ENCODE measurements at places on chromosomes 12 and 14. TPM values are rescaled to one million over a fixed set of nuclear protein-coding genes. Genes with fewer than 3 reads are reported as not detected.
A peak's percentile ranks its signal among the peaks of the same experiment; 100 is the strongest.

DNA sequence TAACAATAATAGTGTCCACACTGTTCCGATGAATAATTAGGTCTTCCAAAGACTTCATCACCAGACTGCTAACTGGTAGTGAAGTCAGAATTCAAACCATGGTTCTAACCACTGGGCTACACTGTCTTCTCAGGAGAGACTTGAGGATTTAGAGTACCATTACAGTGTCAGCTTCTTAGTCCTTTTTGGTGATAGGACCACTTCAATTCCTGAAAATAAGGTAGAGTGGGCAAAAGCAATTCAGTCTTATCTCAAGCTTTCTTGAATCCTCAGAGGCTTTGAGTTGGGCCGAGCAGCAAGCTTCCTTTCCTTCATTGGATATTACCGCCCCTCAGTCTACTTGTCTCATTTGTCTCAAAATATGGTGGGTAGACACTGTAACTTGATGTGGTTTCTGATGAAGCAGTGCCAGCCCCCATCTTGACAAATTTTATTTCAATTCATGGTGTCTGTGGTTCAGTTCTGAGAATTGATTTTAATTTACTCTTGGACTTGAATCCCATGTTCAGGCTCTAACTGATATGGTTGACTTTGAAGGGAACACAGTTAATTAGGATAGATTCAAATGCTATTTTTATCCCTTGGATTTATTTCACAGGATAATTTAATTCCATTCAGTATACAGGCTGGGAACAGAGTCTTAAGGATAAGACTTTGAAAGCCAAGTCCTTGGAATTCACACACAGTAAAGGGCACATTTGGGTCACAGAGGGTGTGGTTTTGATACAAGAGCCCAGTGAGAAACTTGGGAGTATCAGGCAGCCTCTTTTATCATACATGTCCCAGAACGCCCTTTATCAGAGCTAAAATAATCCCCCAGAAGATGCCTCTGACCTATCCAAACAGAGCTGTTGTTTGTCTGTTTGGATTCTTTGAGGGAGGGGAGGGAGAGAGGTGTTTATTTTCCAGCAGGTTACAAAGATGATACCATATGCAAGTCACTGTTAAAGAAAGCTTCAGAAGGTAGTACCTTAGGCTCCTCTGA, 167.3 kb downstream of the PRKCH start:
- no peak for DNase-seq
- peaks cover 56% of the 10 kb centered on the region for H3K36me3 ChIP-seq
- peaks cover 31% of the 10 kb centered on the region for H3K4me1 ChIP-seq
- no peak overlapping the region for H3K4me3 ChIP-seq
- no peaks in the 10 kb centered on the region for H3K27me3 ChIP-seq

DNA sequence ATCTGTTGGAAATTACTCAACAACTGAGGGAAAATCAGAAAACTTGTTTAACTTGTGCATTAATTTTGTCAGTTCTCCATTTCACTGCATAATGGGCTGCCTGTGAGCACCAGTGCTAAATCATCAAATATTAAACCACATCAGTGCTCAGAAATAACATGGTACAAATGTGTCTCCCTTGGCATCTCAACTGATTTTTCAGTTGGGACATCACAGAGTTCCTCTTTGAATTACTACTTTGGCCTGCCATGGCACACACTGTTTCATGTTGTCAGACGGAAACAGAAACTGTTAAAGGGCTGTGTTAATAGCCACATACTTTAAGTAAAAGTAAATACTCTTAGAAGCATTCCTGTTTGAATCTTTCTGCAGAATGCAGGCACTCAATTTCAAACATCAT, 42.1 kb upstream of the STRN3 start:
- H3K4me3 ChIP-seq: no peak overlapping the region
- no peaks in the 10 kb centered on the region for H3K27me3 ChIP-seq
- H3K4me1 ChIP-seq: no peaks in the 10 kb centered on the region
- no peak overlapping the region for H3K27ac ChIP-seq
- no peak for DNase-seq

DNA sequence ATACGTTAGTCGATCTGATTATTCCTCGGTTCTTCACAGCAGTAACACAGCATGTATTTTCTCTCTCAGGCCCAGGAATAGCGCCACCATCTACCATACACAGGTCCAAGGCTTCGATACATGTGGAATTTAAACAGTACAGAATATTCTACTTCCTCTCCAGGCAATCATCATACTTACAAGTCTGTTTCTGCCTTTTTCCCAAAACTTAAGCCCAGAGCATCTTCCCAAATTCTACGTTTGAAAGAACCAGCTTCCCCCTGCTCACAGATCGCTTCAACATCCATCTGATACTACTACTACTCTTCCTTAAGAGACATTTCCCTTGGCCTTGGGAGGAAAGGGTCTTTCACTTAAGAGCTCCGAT, 626 bp downstream of the TXNDC16 start:
- no peak for DNase-seq
- peak overlapping the region; percentile 77 for H3K27ac ChIP-seq
- peaks cover 24% of the 10 kb centered on the region for H3K27me3 ChIP-seq
- H3K4me1 ChIP-seq: peaks cover 29% of the 10 kb centered on the region
- H3K4me3 ChIP-seq: peak overlapping the region; percentile 87
- peaks cover 5% of the 10 kb centered on the region for H3K36me3 ChIP-seq

- peaks cover 74% of the 10 kb centered on the region for H3K4me1 ChIP-seq
- DNase-seq: no peak
- no peaks in the 10 kb centered on the region for H3K27me3 ChIP-seq
Measured at GRCh38 chr14:101824339-101824727, 62.8 kb downstream of the PPP2R5C start.

- DNase-seq: no peak
- H3K4me3 ChIP-seq: no peak overlapping the region
- H3K4me1 ChIP-seq: peaks cover 19% of the 10 kb centered on the region
Measured at GRCh38 chr14:96827290-96827689, 30.1 kb downstream of the VRK1 start.

GRCh38 chr12:110280392-110280778, 662 bp upstream of the ATP2A2 start:
- peak overlapping the region; percentile 92 for H3K27ac ChIP-seq
- H3K27me3 ChIP-seq: peaks cover 14% of the 10 kb centered on the region
- peaks cover 30% of the 10 kb centered on the region for H3K36me3 ChIP-seq

- no peaks in the 10 kb centered on the region for H3K27me3 ChIP-seq
- H3K27ac ChIP-seq: peak overlapping the region; percentile 18
- H3K4me3 ChIP-seq: no peak overlapping the region
- H3K4me1 ChIP-seq: peaks cover 53% of the 10 kb centered on the region
Measured at GRCh38 chr12:94170690-94171594, 22.6 kb downstream of the PLXNC1 start.

DNA sequence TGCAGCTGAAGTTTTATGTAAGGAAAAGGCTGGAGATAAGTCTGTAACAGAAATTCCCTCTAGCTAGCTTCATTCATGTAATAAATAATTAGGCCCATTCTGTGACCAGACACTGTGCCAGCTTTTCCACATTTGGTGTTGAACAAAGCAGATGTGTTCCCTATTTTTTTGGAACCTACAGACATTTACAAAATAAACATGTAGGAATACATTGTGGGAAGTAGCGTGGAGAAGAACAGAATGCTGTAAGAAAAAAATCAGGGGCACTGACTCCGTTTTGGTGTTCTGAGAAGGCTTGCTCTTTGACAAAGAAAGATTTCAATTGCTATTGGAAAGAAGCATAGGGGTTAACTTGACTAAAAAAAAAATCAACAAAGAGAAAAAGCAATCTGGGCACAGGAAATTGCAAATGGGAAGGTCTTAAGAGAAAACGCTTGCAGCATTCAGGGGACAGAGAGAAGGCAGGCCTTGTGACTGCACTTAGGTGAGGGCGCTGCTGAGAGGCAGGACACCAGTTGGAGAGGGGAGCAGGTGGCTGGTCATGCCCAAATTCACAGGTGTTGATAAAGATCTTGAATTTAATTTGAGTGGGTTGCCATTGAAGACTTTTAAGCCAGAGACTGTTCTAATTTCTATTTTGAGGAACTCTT, 4.0 kb downstream of the FAR2 start:
- no peak for DNase-seq
- no peak overlapping the region for H3K27ac ChIP-seq

DNA sequence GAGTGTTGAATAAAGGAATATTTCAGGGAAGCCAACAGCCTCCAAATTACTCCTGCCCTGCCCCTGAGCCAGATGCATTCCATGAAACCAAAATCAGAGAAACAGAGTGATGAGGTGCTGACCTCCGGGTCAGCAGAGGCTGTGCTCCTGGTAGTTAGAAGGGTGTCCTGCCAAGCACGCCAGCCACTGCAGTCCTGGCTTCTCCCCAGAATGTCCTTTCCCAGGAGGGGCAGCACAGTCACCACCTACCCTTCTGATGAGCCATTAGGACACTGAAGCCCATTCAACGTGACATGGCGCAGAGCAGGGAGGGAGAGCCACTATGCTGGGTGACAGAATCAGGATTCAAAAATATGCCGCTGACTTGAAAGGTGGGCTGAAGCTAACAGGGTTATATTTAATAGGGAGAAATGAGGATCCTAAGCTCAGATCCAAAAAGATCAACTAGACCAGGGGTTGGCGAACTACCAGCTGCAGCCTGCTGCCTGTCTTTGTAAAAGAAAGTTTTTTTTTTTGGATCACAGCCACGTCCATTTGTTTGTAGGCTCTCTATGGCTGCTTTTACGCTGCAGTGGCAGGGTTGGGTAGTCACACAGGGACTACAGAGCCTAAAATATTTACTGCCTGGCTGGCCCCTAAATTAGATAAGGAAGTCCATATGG, 34.5 kb upstream of the PLEK2 start:
- H3K27me3 ChIP-seq: peaks cover 33% of the 10 kb centered on the region
- no peak for DNase-seq
- no peaks in the 10 kb centered on the region for H3K4me1 ChIP-seq

GRCh38 chr12:119145367-119145766, 33.4 kb upstream of the HSPB8 start:
- no peaks in the 10 kb centered on the region for H3K27me3 ChIP-seq
- no peak for DNase-seq
- H3K4me1 ChIP-seq: no peaks in the 10 kb centered on the region
- no peak overlapping the region for H3K27ac ChIP-seq
- no peaks in the 10 kb centered on the region for H3K36me3 ChIP-seq
- H3K4me3 ChIP-seq: no peak overlapping the region

The EFS gene
- total RNA-seq: not detected

DNA sequence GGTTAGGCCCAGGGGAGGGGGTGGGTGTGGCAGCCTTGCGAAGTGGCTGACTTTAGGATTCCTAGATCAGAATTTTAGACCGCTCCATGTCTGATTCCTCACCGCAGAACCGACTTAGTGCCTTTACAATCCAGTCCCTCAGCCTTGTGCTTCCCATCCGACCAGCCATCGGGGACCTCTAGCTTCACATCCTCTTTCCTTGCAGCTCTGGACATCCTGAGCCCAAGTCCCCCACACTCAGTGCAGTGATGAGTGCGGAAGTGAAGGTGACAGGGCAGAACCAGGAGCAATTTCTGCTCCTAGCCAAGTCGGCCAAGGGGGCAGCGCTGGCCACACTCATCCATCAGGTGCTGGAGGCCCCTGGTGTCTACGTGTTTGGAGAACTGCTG, 557 bp downstream of the COPS7A start:
- peaks cover 15% of the 10 kb centered on the region for H3K36me3 ChIP-seq
- H3K4me1 ChIP-seq: peaks cover 27% of the 10 kb centered on the region
- peak overlapping the region; percentile 89 for H3K4me3 ChIP-seq
- peak; percentile 82 for DNase-seq
- H3K27me3 ChIP-seq: peaks cover 3% of the 10 kb centered on the region
- H3K27ac ChIP-seq: peak overlapping the region; percentile 98

The IGF1 gene
- 1.1 TPM for total RNA-seq

The KRT7 gene
- total RNA-seq: 12.3 TPM

GRCh38 chr12:66877925-66878324, 199.0 kb upstream of the GRIP1 start:
- H3K36me3 ChIP-seq: no peaks in the 10 kb centered on the region
- H3K27me3 ChIP-seq: peaks cover 2% of the 10 kb centered on the region
- no peak for DNase-seq

GRCh38 chr12:49838973-49839633, 3.8 kb downstream of the BCDIN3D start:
- H3K4me1 ChIP-seq: peaks cover 24% of the 10 kb centered on the region
- no peak overlapping the region for H3K27ac ChIP-seq
- H3K27me3 ChIP-seq: no peaks in the 10 kb centered on the region
- H3K4me3 ChIP-seq: no peak overlapping the region

The FERMT2 gene
- total RNA-seq: 1.6 TPM

Data from activated CD4-positive, alpha-beta T cell treated with anti-CD3 and anti-CD28 coated beads, Interleukin-2, amount 10 ng/mL, durations not matched to agents 24 days and 14 days (primary cell).